Tracheal epithelial cell (primary cell): ENCODE measurements at places on chromosomes 2 and 18. TPM values are rescaled to one million over a fixed set of nuclear protein-coding genes. Genes with fewer than 3 reads are reported as not detected.

POU3F3 gene
- total RNA-seq: under 0.01 and 4.8 TPM in 2 replicates

FRZB gene
- under 0.01 TPM in 1 of 2 replicates, not detected in the other for total RNA-seq

DPP10 gene
- not detected in 2 replicates for total RNA-seq

CCDC121 gene
- 0.85 and 1.9 TPM in 2 replicates for total RNA-seq

SIX3 gene
- not detected in 2 replicates for total RNA-seq

CCBE1 gene
- total RNA-seq: 0.43 and 1.9 TPM in 2 replicates

SCTR gene
- not detected in 2 replicates for total RNA-seq

TTN gene
- total RNA-seq: under 0.01 TPM in 1 of 2 replicates, not detected in the other

RUFY4 gene
- under 0.01 TPM in 1 of 2 replicates, not detected in the other for total RNA-seq

DSG4 gene
- not detected in 2 replicates for total RNA-seq

ATP6V1B1 gene
- total RNA-seq: not detected in 2 replicates

FN1 gene
- total RNA-seq: 78.0 and 4,192 TPM in 2 replicates

CREG2 gene
- total RNA-seq: 1.1 and 1.7 TPM in 2 replicates

CPO gene
- not detected in 2 replicates for total RNA-seq

SALL3 gene
- not detected in 2 replicates for total RNA-seq

CD207 gene
- total RNA-seq: not detected in 2 replicates

VIT gene
- total RNA-seq: not detected in 2 replicates

PAX8 gene
- under 0.01 and 24.3 TPM in 2 replicates for total RNA-seq

CYP1B1 gene
- 19.5 and 46.3 TPM in 2 replicates for total RNA-seq

SCN3A gene
- total RNA-seq: under 0.01 and 0.72 TPM in 2 replicates

BMP10 gene
- not detected in 2 replicates for total RNA-seq

HOXD3 gene
- 0.72 TPM in 1 of 2 replicates, not detected in the other for total RNA-seq

WDR54 gene
- total RNA-seq: 34.1 and 62.7 TPM in 2 replicates

AKAIN1 gene
- not detected in 2 replicates for total RNA-seq

GAD1 gene
- 4.6 and 4.9 TPM in 2 replicates for total RNA-seq

HOXD10 gene
- total RNA-seq: 0.48 TPM in 1 of 2 replicates, not detected in the other
